Tibial nerve (tissue), 4 donors: ENCODE measurements at places on chromosomes 6 and 20. TPM values are rescaled to one million over a fixed set of nuclear protein-coding genes. Genes with fewer than 3 reads are reported as not detected.

DNA sequence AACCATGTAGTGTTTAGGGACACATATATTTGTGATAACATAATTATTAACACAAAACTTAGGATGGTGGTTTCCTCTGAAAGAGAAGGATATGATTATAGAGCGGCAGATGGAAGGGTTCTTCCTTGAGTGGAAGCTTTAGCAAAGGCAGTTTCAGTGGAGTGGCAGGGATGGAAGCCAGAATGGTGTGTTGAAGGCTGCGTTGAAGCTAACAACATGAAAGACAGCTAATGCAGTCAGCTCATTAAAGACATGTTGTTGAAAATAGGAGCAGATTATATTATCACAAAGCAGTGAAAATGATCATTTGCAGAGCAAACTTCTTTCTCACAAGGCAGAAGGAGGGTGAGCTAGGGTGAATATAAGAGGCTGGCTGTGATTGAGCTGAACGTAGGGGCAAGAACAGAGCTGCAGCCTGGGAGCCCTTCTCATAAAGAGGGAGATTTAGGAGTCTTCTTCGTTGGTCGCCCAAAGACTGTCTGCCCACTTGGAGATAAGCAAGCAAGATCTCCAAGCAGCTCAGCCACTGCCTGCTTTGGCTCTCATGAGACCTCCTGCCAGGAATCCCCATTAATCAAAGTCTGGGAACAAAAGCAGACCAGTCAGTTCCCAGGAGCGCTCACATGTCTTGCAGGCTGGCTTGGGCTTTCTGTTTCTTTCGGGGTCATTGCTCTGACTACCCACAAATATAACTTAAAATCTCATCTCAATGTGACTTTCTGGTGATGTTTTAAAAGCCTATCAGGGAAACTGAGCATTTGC lies 2.6 kb upstream of the ANKRD6 start:
- no peak for DNase-seq

- DNase-seq, result no peak
These were observed 657.9 kb upstream of the HS3ST5 start for GRCh38 chr6:115000736-115001135.

CLDN20 gene
- total RNA-seq, result 2.9 TPM

SRMS gene
- total RNA-seq, result not detected
